ENCODE measurements at places on chromosomes 5 and 9.
A peak's percentile ranks its signal among the peaks of the same experiment; 100 is the strongest.

GRCh38 chr9:127814619-127815511 is 12.2 kb downstream of the FPGS start:
- DNase-seq, result no peak

DNA sequence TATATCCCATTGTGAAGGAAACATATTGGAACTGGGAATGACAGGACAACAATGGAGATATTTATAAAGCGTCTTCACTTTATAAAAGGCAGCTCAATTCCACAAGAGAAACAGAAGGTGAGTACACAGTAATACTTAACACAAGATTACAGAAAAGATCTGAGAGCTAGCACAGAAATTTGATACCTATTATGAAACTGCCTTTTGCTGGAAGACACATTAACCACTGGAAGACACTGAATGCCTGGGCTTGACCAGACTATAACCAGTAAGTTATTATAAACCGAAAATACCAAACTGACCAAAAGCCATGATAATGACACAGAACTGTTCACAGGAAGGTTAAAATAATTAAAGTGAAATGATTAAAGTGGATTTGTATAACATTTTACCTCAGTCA is 195.4 kb downstream of the NR2F1-AS1 start:
- DNase-seq, result no peak

DNA sequence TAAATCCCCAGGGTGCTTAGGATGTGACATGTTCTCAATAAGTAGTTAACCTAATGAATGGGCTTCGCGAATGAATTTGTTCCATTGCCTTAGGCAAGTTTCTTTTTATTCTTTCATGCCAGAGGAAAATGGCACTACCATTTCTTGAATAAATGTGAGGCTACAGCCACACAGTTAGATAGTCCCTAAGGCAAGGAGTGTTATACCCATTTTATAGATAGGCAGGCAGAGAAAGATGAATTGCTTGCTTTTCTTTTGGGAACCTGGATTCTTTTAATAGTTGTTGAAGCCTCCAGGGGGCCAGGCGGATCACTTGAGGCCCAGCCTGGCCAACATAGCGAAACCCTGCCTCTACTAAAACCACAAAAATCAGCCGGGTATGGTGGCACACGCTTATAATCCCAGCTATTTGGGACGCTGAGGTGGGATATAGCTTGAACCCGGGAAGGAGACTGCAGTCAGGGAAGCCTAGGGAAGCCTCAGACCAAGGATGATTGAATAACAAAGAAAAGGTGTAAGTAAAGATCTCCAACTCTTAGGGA is 943 bp downstream of the NOP16 start:
- no peak for DNase-seq

DNA sequence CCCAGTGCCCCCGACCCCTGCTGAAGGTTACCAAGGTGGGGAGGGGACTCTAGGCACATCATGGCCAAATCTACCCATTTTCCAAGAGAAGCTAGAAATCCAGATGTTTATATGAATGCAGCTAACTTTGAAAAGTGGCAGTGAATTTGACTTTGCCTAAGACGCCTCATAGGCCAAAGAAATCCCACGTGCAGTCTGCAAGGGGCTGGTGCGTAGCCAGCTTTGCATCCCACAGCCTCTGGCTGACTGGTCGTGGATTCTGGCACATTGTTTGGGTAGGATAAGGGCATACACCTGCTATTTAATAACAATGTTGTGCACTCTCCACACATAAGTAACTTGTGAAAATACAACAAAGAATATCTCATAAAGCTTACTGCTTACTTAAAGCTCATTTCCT is 3.5 kb upstream of the GADD45G start:
- DNase-seq, result no peak

DNA sequence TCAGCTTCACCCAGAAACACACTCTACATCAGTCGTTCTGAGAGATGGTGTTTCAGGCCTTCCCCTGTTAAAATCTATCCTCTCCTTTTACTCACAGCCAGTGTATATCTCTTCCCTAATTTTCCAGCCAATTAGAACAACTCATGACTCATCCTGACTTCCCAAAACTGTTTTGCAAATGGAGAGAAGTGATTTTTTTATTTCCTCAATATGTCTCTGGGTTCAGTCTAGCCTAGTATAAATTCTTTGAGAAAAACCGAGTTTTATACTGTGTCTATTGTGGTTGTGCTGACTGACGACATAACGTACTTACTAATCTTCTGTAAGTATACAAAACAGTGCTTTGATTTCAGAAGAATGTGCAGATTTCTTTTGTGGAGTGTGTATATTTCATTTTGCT is 28.4 kb upstream of the CAST start:
- no peak for DNase-seq

GRCh38 chr9:36560771-36561170 is 11.9 kb upstream of the MELK start:
- no peak for DNase-seq

GRCh38 chr5:44167540-44167939 is 221.7 kb downstream of the FGF10 start:
- no peak for DNase-seq

DNA sequence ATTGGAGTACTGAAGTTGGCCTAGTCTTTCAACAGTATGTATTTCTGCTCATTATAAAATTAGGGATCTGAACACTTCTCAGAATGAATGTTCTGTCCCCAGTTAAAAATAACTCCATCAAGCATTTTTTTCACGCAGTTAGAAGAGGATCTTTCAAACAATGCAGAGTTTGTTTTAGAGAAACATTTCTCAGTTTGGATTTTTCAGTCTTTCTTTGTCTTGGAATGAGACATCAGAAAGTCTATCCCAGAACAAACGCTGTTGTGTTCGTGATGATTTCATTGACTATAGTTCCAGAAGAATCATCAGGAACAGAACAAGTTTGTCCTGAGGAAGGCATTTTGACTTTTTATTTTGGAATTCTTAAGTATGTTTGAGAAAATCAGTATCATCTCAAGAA is 218.7 kb downstream of the ARRDC3 start:
- no peak for DNase-seq

- no peak for DNase-seq
These were observed 45.7 kb downstream of the BNC2 start for GRCh38 chr9:16824545-16825330.

- DNase-seq, result no peak
These were observed 435.4 kb downstream of the MTRR start for GRCh38 chr5:8304341-8304740.

GRCh38 chr9:109886617-109887016 is 106.6 kb downstream of the PALM2AKAP2 start:
- DNase-seq, result no peak

DNA sequence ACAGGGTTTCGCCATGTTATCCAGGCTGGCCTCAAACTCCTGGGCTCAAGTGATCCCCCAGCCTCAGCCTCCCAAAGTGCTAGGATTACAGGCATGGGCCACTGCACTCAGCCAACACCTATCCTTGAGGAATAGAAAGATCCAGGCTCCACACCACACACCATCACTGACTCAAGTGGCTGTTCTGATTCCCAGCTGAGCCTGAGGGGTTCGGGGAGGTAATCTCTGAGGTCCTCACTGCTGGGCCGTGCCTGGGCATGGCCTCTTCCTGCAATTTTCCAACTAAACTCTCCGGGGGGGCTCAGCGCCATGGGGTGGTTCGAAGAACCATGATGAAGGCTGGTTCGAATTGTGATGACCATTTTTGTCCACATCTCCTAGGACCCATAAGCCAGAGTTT is 31.0 kb upstream of the IL17B start:
- DNase-seq, result no peak

- no peak for DNase-seq
These were observed 115.5 kb upstream of the SLC12A2 start for GRCh38 chr5:127967983-127968592.

- no peak for DNase-seq
These were observed 113.8 kb downstream of the ERCC6L2 start for GRCh38 chr9:95989297-95989696.

GRCh38 chr5:73189871-73190376 is 16.9 kb downstream of the TMEM174 start:
- DNase-seq, result no peak

GRCh38 chr9:125099816-125100215 is 43.5 kb downstream of the SCAI start:
- no peak for DNase-seq

DNA sequence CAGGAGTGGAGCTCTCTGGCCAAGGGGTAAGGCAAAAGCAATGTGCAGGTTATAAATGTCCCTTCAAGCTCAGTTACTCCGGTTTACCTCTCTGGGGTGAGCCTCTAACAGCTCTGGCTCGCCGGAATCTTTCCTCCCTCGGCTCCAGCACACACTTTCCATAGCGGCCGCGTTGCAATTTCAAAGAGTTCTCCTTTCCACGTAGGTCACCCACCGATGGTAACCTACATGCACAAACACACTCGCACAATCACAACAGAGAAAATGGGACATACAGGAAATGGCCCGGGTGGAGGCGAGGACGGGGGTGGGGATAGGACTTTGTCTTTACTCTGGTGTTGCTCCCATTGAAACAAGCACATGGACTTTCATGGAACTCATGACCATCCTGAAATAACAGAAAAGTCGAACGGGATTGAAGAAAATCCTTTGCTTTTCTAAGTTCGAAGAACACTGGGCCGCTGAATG is 1.2 kb downstream of the LHFPL2 start:
- DNase-seq, result no peak

DNA sequence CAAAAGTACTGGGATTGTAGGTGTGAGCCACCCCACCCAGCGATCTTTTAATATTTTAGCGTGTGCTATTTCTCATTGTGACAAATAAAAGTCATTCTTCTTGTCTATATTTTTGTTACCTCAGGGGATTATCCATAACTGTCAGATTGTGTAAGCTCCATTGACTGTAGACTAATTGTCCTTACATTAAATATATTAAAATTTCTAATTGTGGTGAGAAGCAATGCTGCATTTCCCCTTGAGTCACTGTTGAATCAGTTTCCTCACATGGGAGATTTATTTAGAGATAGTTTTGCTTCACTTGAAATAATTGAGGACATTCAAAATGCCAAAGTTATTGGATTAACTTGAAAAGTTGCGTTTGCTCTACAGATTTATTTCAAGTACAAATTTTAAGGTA is 782.4 kb upstream of the WWC1 start:
- DNase-seq, result no peak

- no peak for DNase-seq
These were observed 28.0 kb downstream of the TEX10 start for GRCh38 chr9:100324594-100325200.

DNA sequence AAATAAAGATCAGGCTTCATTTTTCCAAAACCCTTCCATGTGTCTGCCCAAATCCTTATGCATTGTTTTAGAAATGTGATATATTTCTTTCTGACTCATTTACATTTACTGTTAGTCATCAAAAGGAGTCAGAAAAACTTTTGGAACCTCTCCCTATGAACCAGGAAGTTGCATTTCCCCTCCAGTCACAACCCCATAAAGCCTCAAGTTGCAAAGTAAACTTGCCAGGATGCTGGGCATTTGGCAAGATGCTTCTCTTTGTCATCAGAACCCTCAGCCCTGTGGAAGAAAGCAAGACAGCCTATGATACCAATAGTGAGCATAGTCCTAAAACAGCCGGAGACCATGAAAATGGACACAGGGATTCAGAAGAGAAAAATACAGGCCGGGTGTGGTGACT is 84.2 kb downstream of the MUSK start:
- no peak for DNase-seq

- DNase-seq, result no peak
These were observed 86.9 kb downstream of the ATG10 start for GRCh38 chr5:82058710-82059109.

- no peak for DNase-seq
These were observed 128.5 kb downstream of the NR3C1 start for GRCh38 chr5:143274952-143275351.

GRCh38 chr9:124849801-124850200 is 3.5 kb upstream of the WDR38 start:
- DNase-seq, result no peak

DNA sequence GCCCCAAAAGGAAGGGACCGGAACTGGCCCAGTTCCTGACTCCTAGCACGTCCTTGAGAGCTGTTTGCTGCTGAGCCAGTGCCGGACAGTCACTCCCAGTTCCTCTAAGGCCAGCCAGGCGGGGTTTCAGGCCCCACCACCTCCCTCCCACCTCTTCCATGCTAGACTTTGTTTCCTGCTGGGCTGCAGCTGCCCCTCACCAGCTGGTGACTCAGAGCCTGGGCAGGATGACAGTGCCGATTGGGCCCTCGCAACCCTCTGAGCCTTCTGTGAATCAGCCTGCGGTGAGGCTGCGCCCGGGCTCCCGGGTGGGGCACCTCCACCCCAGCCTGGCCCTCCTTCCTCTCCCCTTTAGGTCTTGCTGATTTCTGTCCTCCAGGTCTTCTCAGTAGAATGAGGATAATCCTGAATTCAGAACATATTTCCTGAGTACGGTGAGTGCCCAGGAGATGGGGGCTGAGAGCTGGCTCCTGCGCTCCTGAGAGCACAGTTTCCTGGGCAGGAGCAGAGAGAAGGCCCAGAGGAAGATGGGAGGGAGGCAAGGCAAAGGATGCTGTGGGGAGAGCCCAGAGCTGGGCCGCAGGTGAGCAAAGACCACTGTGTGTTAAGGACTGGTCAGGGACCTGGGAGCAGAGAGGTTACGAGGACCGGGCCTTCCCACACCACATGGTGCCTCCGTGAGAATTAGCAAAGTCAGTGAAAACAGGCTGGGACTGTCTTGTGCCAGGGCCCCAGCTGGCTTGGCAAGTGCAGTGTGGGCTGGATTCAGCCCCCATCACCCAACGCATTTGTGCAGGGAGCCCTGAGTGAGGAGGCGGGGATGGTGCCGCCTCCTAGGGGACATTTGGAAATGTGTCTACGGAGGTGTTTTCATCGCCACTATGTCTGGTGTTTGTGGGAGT is 32.9 kb upstream of the STXBP1 start:
- DNase-seq, result peak; percentile 88

DNA sequence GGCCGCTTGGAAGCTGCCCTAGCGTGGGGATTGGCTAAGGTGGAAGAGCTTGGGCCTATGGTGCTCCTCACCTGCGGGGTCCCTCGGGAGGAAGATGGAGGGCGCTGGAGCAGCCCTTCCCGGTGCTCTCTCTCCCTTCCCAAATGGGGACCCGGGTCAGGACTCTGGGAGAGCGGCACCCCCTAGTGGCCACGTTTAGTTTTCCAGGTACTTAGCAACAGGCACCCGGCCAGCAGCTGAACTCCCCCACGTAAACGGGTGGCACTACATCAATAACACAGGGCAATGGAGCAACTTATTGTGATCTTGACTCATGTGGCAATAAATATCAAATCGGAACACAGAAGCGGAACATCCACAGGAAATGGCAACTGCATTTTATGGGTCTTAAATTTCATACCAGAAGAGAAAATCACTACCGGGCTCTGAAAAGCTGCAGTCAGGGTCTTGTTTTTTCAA is 316.6 kb downstream of the AGTPBP1 start:
- peak; percentile 11 for DNase-seq

DNA sequence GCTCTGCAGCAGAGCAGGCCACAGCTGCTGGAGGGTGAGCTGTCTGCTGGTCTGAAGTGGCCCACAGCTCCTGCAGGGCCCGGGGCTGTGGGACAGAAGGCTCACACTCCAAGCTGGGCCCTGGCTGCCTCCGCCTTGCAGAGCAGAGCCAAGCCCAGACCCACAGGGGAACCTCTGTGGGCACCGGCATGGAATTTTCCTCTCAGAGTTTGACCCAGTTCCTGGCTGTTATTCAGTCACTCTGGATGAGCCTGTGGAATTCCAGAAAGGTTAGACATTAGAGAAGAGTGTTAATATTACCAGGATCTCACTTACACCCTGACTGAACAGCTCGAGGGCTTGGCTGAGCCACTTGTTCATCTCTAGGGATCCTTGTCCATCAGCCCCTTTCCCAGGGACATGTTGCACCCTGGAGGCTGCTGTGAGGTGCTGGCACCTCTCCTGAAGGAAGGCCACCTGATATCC is 17.5 kb downstream of the IL9 start:
- no peak for DNase-seq

All from stimulated activated CD8-positive, alpha-beta memory T cell treated with anti-CD3 and anti-CD28 coated beads, Interleukin-7, amount 100 ng/mL, for 48 hours (primary cell).